ENCODE measurements at places on chromosomes 4 and X. TPM values are rescaled to one million over a fixed set of nuclear protein-coding genes. Genes with fewer than 3 reads are reported as not detected.

PRDM8 gene
- polyA plus RNA-seq, result 15.3 TPM

FAM200B gene
- 31.2 TPM for polyA plus RNA-seq

MAGEA11 gene
- polyA plus RNA-seq, result not detected

NLGN3 gene
- polyA plus RNA-seq, result 4.9 TPM

RAB40A gene
- 2.2 TPM for polyA plus RNA-seq

PDE5A gene
- 24.1 TPM for polyA plus RNA-seq

SSX1 gene
- polyA plus RNA-seq, result not detected

SUV39H1 gene
- polyA plus RNA-seq, result 3.8 TPM

MAB21L2 gene
- polyA plus RNA-seq, result 1.9 TPM

NPNT gene
- 162 TPM for polyA plus RNA-seq

NPY5R gene
- polyA plus RNA-seq, result 0.23 TPM

Measured in muscle of back (tissue), 13 donors.